ENCODE measurements at places on chromosomes 2 and 18.

- no peak for DNase-seq
Measured at GRCh38 chr2:20050646-20051531, 539 bp downstream of the LAPTM4A start.

DNA sequence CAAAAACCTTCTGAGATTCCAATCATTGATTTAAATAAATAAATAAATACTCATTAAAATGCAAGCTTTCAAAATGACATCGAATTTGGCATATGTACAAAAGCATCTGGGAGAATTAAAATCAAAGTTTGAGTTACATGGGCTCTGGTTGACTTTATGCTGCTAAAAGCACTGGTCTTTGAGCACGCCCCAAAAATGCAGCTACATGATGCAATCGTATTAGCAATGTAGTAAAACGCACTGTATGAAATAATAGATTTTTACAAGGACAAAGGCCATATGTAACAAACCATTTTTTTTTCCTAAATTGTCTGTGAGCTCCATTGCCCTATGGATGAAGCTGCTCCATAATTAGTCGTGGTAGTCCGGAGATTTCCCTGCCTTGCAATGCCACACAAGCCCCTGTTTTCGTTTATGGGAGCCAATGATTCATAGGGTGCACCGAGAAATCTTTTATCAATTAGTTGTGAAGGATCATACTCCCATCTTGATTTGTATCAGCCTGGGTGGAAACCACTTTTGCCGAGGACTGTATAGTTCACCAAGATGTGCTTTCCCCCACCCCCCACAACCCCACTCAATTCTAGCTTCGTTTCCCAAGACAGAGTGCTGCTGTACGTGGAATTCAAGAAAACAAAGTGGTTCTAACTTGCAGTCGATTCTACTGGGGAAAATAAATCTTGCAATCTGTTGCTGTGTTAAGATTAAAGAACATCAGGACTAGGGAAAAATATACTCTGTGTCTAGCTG is 268.4 kb downstream of the IRS1 start:
- no peak for DNase-seq

DNA sequence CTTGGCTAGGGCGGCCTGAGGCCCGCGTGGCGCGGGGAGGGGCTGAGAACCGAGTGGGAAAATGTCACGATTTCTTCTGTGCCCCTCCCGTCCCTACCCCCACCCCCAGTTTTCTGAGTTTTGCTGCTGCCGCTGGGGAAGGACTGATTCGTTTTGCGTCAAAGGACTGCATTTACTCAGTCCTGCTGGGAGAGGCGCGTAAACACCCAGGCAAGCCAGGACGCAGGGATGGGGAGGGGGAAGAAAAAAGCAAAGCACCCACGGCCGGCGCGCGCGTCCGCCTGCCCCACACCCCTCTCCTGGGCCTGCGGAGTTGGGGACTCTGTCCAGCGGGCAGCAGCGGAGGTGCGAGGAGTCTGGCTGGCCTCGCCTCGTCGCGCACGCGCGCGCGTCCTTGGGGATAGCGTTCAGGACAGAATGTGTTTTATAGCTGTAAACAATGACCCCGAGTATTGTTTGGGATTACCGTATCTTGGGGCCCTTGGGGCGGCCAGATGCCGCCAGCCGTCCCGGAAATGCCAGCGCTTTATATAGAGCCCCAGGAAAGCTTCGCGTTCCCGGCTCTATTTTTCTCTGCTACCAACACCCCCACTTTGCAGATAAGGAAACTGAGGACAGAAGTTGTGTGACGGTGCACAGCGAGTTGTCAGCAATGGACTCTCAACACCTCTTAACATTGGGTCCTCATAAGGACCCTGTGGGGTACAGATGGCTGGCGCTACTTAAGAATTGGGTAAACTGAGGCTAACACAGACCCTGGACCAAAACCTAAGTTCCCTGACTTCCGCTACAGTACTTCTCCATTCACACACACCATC is 1.7 kb upstream of the FOSL2 start:
- DNase-seq = peak; percentile 76

- no peak for DNase-seq
Measured at GRCh38 chr18:72811047-72811446, 56.7 kb downstream of the NETO1 start.
